ENCODE measurements at places on chromosomes 1 and 21.

DNA sequence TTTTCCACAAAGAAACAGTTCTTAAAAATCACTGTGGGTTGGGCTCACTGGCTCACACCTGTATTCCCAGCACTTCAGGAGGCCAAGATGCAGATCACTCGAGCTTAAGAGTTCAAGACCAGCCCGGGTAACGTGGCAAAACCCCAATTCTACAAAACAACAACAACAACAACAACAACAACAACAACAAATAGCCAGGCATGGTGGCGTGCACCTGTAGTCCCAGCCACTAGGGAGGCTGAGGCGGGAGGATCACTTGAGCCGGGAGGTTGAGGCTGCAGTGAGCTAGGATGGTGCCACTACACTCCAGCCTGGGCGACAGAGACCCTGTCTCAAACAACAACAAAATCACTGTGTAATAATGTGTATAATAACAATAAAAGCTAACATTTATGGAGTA, 40.8 kb downstream of the CDCP2 start:
- no peak for DNase-seq

DNA sequence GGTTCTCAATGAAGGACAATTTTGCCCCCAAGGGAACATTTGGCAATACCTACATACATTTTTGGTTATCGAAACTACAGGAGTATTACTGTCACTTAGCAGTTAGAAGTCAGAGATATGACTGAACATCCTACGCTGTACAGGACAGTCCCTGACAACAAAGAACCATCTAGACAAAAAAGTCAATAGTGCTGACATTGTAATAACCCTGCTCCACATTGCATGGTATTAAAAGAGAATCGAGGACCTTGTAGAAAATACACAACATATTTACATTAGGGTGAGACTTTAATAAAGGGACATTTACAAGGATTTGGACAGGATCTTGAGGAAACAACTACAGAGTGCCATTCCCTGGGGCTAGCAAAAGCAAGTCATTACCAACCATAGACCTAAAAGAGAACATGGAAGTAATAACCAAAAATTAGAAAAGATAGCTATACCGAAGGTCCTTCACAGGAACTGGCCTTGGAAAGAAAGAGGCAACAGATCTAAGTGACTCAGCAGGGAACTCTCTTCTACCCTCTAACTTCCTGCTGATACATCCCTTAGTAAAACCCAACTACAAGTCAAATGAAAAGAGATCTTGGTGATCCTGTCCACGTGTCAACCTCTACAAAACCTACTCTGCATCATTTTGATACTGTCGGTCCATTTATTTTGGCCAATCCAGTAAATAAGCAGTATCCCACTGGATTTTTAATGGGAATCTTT, 40.2 kb downstream of the ANGPTL3 start:
- no peak for DNase-seq

DNA sequence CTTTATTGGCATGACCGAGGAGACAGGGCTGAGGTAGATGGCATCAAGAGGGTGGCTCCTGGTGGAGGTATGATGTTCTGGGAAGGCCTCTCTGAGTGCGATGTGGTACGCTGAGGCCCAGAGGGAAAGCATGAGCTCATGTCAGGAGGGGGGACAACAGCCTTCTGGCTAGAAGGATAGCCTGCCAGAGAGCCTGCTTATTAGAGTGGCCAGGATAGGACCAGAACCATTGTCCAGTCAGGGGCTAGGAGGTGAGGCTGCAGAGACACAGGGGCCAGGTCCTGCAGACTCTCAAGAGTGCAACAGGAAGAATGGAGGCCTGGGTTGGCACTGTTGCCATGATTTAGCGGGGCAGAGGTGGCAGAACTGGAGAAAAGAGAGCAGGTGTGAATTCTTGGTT, 7.3 kb downstream of the ADARB1 start:
- no peak for DNase-seq

- DNase-seq: no peak
These were observed 45.0 kb upstream of the ETS2 start for GRCh38 chr21:38760762-38761155.

- peak; percentile 51 for DNase-seq
These were observed 852 bp downstream of the KTI12 start for GRCh38 chr1:52032785-52033131.

DNA sequence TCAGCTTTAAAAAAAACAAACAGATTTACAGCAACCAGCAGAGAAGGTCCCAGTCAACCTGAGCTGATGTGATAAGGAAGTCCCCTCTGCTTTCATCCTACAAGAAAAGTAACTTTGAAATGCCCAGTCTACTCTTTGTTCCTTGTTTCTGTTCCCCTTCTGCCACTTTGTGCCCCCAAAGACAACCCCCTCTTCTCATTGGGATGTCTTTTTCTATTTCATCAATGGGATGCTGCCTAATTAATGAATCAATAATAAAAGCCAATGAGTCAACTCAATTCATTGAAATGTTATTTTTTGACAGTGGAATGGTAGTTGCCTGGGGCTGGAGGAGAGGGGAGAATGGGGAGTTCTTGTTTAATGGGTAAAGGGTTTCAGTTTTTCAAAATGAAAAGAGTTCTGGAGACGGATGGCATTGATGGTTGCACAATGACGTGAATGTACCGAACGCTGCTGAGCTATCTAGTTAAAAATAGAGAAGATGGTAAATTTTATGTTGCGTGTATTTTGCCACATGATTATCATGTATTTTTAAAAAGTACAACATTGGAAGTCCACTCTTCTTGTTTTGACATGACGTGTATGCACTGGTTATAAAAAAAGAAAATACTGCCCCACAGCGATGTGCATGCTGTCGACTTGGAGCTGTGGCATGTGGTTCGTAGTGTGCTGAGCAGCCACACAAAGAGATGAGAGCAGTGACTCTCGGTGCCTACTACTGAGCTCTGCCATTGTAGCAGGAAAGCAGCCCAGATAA, 22.4 kb upstream of the PADI2 start:
- peak; percentile 30 for DNase-seq

GRCh38 chr1:244231193-244231571, 180.1 kb downstream of the ZBTB18 start:
- DNase-seq: no peak

All from muscle of leg (tissue), 16 donors.